ENCODE measurements at places on chromosomes 4 and X. TPM values are rescaled to one million over a fixed set of nuclear protein-coding genes. Genes with fewer than 3 reads are reported as not detected.

GRCh38 chr4:81314897-81315470, 100.0 kb upstream of the PRKG2 start:
- no peaks in the 10 kb centered on the region for H3K27me3 ChIP-seq
- peaks cover 10% of the 10 kb centered on the region for H3K4me1 ChIP-seq
- no peaks in the 10 kb centered on the region for H3K36me3 ChIP-seq
- H3K4me3 ChIP-seq: no peak overlapping the region
- H3K27ac ChIP-seq: no peak overlapping the region

DNA sequence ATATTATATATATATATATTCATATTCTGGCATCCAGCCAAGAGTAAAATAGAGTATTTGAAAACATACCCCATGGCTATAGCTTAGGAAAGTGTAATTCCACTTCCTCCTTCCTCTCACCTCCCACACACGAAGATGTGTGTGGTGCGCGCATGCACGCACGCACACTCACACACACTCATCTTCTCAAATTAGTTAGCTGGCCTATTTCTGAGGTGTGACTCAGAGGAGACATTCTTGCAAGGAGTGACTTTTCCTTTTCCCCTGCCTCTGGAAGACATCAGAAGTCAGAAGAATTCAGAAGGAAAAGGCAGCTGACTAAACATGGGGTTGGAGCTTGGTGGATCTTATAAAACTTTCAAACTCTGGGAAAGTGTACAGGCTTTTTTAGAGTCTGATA, 8.8 kb downstream of the ENPEP start:
- H3K36me3 ChIP-seq: no peaks in the 10 kb centered on the region
- H3K27me3 ChIP-seq: no peaks in the 10 kb centered on the region
- H3K4me3 ChIP-seq: no peak overlapping the region

The SHISA3 gene
- total RNA-seq: 33.5 TPM

- 0 out of 2 replicates have a peak, but pooled peaks cover 10% of the 10 kb centered on the region for H3K4me1 ChIP-seq
- DNase-seq: no peak
- no peak overlapping the region for H3K27ac ChIP-seq
Observed at GRCh38 chr4:5021546-5021945, 2.3 kb upstream of the CYTL1 start.

The GRIA2 gene
- not detected for total RNA-seq

The CT45A3 gene
- total RNA-seq: not detected

- peak; percentile 74 for DNase-seq
- no peak overlapping the region for H3K4me3 ChIP-seq
- H3K27ac ChIP-seq: no peak overlapping the region
- H3K27me3 ChIP-seq: no peaks in the 10 kb centered on the region
- H3K4me1 ChIP-seq: no peaks in the 10 kb centered on the region
Observed at GRCh38 chrX:130393451-130394074, 8.1 kb upstream of the GPR119 start.

DNA sequence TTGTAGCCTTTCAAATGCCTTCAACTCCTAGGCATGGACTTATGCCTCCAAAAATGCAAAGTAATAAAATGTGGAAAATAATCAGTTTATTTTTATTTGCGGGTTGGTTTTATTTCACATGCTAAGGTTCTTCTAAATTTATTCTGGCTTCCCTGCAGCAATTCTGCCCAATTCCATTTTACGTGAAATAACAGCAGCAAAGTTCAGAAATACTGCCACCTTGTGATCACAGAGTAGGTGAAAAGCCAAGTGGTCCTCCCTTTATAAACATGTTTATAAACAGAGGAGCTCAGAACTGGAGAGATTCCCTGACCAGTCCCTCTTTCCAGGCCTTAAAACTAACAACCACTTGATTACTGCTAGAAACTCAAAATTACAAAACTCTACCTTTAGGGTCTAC, 14.7 kb upstream of the DCHS2 start:
- H3K27ac ChIP-seq: peak overlapping the region; percentile 37
- H3K27me3 ChIP-seq: peaks cover 12% of the 10 kb centered on the region
- peak; percentile 45 for DNase-seq
- H3K4me3 ChIP-seq: no peak overlapping the region
- H3K36me3 ChIP-seq: no peaks in the 10 kb centered on the region

DNA sequence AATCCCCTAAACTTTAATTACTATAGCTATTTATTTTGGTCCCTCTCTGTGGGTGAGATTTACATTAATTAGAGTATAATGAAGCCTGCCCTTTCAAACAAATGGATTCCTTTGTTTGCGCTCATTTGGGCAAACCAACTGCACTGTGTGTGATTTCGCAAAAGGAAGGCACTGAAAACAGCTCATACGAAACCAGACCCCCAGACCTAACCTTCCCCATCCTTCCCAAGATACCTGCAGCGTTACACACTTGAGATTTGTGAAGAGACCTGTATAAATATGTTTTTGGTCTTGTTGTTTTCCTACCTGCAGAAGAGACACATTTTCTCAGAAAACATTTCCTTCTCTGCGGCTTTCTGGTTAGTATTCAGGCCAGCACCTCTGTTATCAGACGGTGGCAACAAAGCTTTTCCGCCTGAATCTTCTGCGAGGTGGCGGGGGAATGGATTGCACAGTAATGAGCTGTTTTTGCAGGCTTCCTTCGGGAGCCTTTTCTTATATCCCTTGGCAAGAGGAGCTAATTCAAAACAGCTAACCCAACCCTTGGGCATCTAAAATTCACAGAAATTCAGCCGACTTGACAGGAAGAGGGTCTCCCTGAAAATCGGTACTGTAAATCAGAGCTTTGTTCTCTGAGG, 47.6 kb downstream of the CBLL2 start:
- H3K36me3 ChIP-seq: no peaks in the 10 kb centered on the region
- no peak for DNase-seq
- no peak overlapping the region for H3K4me3 ChIP-seq
- H3K4me1 ChIP-seq: peaks cover 20% of the 10 kb centered on the region

Measured in PC-3 (cell line).